Left kidney (tissue), 8 donors: ENCODE measurements at places on chromosomes 13 and 19. TPM values are rescaled to one million over a fixed set of nuclear protein-coding genes. Genes with fewer than 3 reads are reported as not detected.

The FRY gene
- polyA plus RNA-seq = 49.9 TPM

DNA sequence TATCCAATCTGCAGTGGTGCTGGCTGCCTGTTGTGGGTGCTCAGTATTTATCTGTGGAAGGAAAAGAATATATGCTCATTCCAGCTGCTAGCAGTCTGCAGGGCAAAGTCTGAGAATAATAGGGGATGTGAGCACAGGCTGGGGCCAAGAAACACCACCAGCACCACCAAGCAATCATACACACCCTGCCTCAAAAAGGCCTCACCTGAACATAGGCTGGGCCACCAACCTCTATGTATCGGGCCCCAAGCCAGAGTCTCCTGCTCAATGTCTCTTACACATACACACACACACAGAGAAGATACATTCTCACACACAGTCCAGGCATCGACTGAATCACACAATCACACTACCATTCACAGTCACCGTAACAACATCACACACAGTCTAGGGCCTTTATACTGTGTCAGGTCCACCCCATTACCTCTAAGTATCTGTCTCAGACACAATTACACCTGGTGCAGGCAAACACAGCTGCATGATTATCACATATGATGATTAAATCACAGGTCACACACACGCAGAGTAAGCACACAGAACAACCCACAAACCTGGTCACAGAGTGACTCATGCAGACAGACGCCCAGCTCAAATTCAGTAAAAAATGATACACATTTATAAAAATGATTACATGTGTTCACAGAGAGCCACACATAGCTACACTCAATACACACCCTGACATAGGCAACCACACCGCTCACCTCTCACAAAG lies 1.3 kb upstream of the ZSCAN22 start:
- DNase-seq = no peak

The SYNGR4 gene
- polyA plus RNA-seq = not detected

GRCh38 chr19:1161716-1162115 lies 12.4 kb downstream of the SBNO2 start:
- no peak for DNase-seq

DNA sequence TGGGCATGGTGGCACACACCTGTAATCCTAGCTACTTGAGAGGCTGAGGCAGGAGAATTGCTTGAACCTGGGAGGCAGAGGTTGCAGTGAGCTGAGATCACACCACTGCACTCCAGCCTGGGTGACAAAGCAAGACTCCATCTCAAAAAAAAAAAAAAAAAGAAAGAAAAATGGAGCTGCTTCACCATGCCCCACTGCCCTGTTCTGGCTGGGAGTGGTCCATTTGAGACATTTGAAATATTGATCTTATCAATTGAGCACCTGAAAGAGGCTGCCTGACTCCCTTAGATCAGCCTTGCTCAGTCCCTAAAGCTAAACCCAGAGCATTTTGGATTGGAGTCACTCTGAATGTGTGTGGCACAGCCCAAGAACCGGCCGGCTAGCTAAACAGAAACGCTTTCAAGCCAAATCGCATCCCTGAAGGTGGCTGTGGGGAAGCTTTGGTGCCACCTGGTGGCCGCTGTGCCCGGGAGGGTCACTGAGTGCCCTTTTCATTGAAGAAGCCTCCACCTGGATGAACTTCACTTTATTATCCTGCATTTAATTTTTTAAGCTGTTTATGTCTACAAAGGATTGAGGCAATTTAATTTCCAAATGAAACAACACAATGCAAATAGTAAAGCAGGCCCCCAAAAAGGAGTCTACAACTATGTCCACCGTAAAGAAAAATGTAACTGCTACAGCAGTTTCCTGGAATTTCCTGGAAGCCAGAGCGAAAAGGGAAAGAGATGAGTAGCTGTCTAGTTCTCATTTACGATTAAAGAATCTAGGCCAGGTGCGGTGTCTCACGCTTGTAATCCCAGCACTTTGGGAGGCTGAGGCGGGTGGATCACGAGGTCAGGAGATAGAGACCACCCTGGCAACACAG lies 53.1 kb upstream of the SERPINE3 start:
- DNase-seq = peak; percentile 67

GRCh38 chr13:32538143-32538620 lies 413 bp downstream of the N4BP2L2 start:
- DNase-seq = peak; percentile 41

The ACER1 gene
- not detected for polyA plus RNA-seq

The S1PR2 gene
- polyA plus RNA-seq = 11.9 TPM

The LGI4 gene
- polyA plus RNA-seq = 2.3 TPM

DNA sequence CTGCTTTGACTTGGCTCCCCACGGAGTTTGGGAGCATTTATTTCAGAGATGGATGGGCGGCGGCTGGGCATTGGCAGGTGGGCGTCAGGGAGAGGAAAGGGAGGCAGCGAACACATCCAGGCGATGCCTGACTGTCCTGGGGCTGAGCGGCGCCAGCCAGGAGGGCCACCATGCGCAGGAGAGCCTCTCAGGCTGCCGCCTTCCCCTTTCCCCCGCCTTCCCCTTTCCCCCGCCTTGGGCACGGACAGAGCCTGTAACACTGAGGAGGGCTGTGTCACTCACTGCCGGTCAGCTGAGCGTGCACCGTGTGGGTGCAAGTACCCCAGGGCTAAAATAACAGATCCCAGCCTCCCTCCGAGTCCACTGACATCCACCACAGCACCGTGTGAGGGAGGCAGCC lies 11.4 kb downstream of the MCF2L start:
- DNase-seq = no peak

GRCh38 chr13:110634558-110634957 lies 19.2 kb downstream of the NAXD start:
- no peak for DNase-seq

GRCh38 chr13:41708713-41709112 lies 251.4 kb downstream of the RGCC start:
- no peak for DNase-seq

DNA sequence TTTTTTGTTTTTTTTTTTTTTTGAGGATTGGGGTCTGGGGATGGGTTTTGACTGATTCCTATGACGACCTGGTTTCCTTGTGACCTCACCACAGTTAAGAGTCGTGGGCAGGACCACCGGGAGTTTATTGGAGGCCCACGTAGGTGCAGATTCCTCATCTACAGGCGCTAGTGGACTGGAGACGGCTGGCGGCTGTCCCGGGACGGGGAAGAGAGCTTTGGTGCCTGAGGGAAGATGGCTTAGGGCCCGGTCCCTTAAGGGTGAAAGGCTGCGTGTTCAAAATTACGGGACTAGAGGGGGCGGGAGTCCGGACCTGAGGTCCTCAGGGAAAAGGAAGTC lies 682 bp upstream of the TEAD2 start:
- no peak for DNase-seq

GRCh38 chr13:50358231-50359040 lies 343.2 kb downstream of the KCNRG start:
- no peak for DNase-seq

The PDX1 gene
- not detected for polyA plus RNA-seq

DNA sequence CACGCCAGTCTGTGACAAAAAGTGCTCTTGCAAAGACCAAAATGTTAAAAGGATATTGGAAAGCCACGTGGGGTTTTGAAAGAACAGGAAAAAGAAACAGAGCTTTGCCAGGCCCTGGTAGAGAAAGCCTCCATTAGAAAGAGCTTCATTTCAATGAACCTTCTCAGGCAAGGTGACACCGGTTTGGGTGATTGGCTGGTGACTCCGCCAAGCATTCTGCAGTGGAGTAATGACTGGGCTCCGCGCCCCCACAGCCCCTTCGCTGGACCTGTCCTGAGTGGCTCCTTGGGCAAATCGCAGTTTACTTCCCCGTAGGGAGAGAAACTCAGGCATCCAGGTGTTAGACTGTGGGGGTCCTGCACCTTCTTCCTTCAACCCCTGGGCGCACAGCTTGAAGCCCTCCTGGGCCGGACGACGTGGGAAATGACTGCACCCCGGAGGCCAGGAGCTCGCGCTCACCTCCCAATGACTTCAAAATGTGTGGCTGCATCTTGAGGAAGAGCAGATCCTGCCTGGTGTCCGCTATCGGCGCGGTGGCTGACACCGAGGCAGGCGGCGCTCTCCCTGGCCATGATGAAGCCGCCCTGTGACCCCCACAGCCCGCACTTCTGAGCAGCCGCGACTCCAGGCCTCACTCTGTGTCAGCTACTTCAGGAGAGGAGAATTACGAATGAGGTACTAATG lies 444.6 kb upstream of the SGCG start:
- DNase-seq = no peak

GRCh38 chr19:28283592-28283991 lies 929.4 kb downstream of the UQCRFS1 start:
- no peak for DNase-seq

- no peak for DNase-seq
Measured at GRCh38 chr19:11821474-11822109, 7.5 kb downstream of the ZNF440 start.
